ENCODE measurements at places on chromosomes 5 and 9.

- no peak for DNase-seq
Measured at GRCh38 chr5:10586008-10586407, 22.1 kb downstream of the ANKRD33B start.

GRCh38 chr5:21893161-21893560 is 960.0 kb downstream of the CDH12 start:
- no peak for DNase-seq

DNA sequence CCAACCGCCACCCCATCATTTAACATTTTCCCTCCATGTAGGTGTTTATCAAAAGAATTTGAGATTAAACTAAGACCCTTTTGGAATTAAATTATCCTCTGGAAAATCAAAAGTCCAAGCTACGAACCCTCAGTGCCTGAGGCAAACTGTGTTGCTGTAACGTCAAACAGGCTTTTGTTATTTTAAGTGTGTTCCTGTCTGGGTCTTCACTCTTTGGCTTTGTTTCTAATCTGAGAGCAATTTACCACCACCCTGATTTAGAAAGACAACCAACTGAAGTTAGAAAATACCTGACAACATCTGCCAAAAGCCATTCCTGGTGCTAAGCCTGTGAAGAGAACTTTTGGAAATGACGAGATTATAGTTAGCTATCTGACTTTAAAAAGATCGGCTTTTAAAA is 199.9 kb downstream of the DIRAS2 start:
- no peak for DNase-seq

DNA sequence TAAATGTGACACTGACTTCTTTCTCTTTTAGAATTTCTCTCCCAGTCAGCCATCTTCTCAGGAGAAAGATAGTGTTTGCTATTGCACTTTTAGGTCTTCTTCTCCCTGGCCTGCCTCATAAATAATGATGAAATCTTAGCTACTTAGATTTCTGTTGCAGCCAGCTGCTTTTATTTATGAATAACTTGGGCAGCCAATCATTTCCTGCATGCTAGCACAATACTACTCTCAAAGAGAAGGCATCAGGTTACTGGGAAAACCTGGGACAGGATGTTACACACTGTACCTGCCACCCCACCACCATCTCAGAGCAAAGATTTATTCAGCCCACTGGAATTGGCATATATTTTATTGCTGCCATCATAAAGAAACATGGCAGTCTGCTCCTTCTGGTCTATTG is 266.6 kb downstream of the PRELID2 start:
- no peak for DNase-seq

GRCh38 chr9:130636648-130637020 is 27.8 kb upstream of the PRDM12 start:
- no peak for DNase-seq

GRCh38 chr5:610011-610743 is 2.0 kb upstream of the CEP72 start:
- DNase-seq = no peak

- DNase-seq = no peak
Measured at GRCh38 chr9:69985971-69986370, 57.7 kb upstream of the MAMDC2 start.

- no peak for DNase-seq
Measured at GRCh38 chr9:68947842-68948569, 65.9 kb downstream of the PRKACG start.

DNA sequence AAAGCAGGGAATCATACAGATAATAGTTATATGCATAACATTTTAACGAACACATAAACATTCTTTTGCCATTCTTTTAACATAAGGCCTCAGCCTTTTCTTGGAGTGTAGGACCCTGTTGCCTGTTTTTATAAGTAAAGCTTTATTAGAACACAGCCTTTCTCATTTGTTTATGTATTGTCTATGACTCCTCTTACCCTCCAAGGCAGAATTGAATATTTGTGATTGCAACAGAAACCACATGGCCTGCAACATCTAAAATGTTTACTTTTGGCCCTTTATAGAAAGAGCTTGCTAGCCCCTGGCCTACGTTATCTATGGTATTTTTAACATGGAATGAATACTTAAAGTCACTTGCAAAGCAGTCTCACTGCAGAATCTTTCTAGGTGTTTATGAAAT is 2.6 kb downstream of the SLC31A1 start:
- no peak for DNase-seq

GRCh38 chr9:34465468-34465867 is 6.9 kb downstream of the DNAI1 start:
- DNase-seq = no peak

DNA sequence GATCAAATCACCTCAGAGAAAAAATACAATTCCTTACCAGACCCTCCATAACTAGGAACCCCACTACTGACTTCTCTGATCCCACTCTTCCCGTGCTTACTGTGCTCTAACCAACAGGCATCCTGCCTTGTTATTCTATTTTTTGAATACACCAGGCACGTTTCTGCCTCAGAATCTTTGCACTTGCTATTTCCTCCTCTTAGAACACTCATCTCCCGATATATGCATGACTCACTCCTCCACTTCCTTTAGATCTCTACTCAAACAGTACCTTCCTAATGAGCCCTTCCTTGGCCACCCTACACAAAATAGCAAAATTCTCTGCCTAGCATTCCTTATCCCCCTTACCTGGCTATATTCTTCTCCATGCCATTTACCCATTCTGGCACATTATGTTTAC is 43.9 kb downstream of the MAPKAP1 start:
- no peak for DNase-seq

GRCh38 chr9:136947955-136948510 is 3.0 kb downstream of the C8G start:
- DNase-seq = peak; percentile 32

GRCh38 chr5:77937015-77937908 is 161.1 kb upstream of the TBCA start:
- DNase-seq = peak; percentile 3

DNA sequence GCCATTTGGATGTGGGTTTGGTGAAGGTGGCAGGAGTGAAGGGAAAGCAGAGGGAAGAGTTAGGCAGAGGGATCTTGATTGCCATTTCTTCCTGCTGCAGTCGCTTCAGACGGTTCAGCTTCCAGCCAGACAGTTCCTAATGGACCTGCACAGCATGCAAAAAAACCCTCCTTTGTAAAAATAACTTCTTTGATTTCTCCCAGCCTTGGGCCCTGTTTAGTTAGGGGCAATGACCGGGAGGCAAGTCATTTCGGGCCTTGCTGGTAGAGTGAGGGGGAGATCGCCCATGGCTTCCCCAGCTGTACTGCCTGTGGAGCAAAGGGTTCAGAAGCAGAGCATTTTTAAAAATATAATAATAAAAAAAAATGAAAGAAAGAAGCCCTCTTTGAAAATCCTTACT is 67.2 kb upstream of the TLE1 start:
- DNase-seq = no peak

GRCh38 chr9:81578606-81579005 is 110.7 kb downstream of the TLE1 start:
- DNase-seq = no peak

DNA sequence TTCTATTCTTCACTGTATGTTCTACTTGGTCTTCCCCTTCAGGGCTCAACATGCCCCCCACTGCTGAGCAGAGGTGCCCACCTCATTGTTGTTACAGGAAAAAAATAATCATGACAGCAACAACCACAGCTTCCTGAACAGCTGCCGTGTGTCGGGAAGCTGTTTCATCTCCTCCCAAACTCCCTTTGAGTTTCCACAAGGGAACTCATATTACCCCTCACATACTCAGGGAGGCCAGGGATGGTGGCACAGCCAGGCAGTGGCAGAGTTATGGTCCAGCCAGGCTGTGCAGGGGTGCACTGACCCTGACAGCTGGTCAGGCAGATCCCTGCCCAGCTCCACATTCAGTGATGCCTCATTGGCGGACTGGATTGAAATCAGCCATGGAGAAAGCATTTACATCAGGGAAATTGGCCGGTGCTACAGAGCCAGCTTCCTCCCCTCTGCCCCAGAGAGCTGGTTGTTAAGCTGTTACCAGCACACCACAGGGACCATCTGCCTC is 37.3 kb downstream of the SARDH start:
- no peak for DNase-seq

GRCh38 chr5:76594107-76594506 is 29.1 kb downstream of the F2RL2 start:
- no peak for DNase-seq

- no peak for DNase-seq
Measured at GRCh38 chr9:33273972-33274328, 9.1 kb downstream of the CHMP5 start.

DNA sequence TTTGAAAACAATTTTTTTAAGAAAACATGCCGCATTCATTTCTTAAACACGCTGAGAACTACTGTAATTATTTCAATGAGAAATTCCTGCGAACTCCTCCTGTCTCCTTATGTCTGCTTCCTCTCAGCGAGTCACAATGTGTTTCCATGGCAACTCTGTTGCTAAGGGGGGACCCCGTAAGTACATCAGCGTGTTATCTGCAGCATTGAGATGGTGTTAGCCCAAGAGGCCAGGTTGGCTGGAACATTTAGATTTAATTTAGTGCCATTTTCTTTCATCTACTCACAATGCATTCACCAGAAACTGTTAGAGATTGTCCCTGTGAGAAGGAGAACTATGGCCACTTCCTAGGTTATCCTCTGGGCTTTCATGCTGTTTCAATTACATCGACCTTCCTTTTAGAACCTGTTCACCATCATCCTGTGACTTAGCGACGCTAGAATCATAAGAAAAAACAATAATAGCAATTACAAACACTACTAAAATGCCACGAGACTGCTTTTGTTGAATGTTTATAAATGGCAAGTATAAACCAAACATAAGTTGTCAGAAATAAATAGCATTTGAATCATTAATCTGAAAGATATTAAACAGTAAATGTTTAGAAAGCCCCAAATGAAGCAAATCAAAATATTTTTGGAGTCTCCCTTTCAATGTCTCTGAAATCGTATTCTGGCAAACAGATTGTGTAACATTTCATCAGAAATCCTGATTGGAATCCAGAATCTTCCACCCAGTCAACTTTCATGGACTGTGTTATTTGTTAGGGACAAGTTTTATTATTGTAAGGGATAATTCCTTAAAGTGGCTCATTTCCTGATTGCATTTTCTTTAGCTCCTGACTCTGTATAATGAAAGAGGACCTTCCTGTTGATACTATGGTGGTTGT is 39.7 kb upstream of the SHC3 start:
- DNase-seq = no peak

GRCh38 chr5:178762391-178762790 is 31.9 kb upstream of the ZNF354A start:
- no peak for DNase-seq

GRCh38 chr9:5499889-5500398 is 10.4 kb upstream of the PDCD1LG2 start:
- DNase-seq = no peak

DNA sequence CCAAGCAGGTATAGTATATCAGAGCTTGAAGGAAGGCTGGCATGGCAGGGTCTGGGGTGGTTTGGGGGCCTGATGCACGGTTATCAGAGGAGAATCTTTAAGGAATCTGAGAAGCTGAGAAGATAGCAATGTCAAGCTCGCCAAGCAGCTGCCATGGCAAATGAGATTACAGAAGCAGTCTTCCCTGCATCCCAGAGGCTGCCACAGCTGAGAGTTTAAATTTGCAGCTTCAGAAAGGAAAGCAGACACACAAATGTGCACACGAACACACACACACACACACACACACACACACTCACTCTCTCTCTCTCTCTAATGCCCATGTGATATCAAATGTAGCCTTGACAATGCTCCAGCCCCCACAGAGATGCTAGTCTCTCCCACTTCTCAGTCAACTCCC is 79.0 kb upstream of the TNC start:
- no peak for DNase-seq

GRCh38 chr9:83166372-83166771 is 103.4 kb upstream of the RASEF start:
- DNase-seq = no peak

DNA sequence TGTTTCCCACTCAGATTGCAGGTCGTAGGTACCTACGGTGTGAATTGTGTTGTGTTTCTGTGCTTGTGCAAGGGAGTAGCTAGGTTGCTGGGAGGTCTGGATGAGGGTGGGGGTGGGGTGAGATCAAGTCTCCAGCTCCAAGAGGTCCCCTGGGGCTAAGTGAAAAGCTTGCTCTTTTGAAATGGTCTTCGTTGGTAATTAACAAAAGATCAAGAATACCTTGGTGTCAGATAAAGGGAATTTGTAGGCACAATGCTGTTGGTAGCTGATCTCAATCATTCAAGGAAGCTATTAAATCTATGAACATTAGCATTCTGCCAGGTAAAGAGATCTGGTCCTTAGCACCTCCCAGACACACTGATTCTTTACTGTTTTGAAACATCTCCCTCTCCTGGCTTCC is 928 bp upstream of the PCDHGC4 start:
- DNase-seq = no peak

- DNase-seq = no peak
Measured at GRCh38 chr5:128015978-128016377, 67.6 kb upstream of the SLC12A2 start.

DNA sequence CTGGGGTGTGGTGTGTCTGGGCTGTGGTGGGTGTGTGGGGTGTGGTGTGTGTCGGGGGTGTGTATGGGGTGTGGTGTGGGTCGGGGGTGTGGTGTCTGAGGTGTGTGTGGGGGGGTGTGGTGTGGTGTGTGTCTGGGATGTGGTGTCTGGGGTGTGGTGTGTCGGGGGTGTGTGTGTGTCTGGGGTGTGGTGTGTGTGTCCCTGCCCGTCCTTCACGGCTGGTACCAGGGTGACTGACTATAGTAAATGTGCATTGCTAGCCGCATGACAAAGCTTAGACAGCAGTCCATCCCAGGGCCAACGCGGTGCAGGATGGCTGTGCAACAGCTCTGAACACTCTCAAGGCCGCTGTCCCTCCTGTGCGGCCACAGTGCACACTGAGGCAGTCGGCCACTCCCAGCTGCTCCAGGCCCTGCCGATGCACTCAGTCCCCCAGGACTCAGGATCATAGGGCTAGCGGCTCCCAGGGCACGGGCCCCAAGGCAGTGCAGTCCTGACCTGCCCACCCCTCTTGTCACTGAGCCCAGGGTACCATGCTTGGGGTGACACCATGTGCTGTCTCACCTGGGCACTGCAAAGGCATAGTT is 54.0 kb downstream of the SECISBP2 start:
- DNase-seq = peak; percentile 66

GRCh38 chr9:134071149-134071548 is 3.3 kb upstream of the BRD3 start:
- no peak for DNase-seq

DNA sequence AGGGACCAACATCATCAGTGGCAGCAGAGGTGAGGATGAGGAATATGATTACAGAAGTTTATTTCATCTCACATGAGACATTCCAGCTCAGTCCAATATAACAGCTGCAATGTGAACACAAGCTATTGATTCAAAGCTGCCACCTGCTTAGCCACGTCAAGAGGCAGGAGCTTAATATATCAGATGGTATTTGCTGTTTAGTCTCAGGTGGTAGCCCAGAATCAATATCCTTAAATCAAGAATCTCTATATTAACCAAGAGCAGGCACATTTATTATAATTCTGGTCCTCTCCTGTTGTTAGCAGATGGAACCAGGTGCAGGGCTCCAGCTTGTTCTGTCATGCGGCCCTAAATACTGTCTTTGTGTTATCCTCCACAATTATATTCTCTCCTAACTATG is 431.6 kb downstream of the ICE1 start:
- no peak for DNase-seq

GRCh38 chr9:131347376-131348020 is 46.4 kb upstream of the PRRC2B start:
- no peak for DNase-seq

Measured in CD4-positive, alpha-beta T cell treated with Interleukin-1 beta for 1 hour (primary cell).